ENCODE measurements at places on chromosomes 13 and 19.

GRCh38 chr19:29636553-29637360 is 28.5 kb upstream of the PLEKHF1 start:
- DNase-seq = no peak

DNA sequence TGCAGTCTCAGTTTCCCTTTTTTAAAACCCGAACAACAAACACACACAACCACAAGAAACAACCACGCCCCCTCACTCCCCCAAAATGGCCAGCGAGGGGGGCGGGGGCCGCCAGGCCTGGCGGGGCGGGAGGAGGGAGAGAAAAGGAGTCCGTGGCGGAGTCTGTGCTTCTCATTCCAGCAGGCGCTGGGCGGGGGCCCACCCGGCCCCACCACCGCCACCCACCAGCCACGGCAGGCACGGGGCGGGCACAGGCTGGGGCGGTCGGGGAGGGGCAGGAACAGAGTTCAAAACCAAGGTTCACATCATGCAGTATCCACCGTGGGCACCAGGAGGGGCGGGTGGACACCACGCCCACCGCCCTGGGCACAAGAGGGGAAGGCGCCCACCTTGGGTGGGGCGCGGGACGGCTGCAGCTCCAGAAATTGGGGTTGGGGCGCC is 12.9 kb downstream of the DPF1 start:
- no peak for DNase-seq

GRCh38 chr13:76020421-76020955 is 384.4 kb downstream of the LMO7 start:
- no peak for DNase-seq

- DNase-seq = peak; percentile 95
These were observed at the start of gene ZNF525 for GRCh38 chr19:53365134-53365898. TSS of gene ZNF525 (plus strand) at chr19:53365705. CDS start at chr19:53372282, 6,577 bp downstream.

GRCh38 chr13:43797159-43797558 is 10.4 kb upstream of the ENOX1 start:
- no peak for DNase-seq

DNA sequence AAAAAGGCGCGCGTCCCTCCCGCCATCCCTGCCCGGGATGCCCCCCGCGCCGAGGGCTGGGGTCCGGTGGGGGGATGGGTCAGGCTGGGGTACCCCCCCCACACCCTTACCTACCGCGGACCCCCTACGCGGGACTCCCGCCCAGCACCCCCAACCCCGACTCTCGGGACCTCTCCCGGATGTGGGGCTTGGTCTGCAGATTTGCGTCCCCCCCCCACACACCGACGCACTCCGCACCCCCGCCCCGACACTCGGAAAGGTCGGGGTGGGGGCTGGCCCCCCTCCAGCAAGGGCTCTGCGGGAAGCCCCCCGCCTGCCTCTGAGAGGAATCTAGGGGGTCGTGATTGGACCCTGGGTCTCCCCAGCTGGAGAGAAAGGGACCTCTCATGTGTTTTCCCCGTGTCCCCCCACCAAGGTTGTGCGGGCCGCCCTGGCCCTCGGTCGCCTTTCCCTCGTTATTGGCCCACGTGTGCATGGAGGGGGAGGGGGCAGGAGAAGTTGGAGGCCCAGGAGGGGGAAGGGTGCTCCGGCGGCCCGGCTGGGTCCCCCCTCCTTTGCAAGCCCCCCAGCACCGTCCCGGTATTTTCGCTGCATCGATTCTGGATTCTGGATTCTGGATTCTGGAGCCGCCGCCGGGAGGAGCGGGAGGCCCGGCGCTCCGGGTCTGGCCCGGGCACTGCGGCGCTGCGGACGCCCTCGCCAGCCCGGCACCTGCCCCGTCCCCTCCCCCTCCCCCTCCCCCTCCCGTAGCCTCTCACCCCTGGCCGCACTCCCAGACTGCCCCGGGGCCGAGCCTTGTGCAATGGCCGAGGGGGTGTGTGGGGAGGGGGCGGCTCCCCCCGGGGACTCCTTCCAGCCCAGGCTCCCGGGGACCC is 607 bp downstream of the NFIC start:
- no peak for DNase-seq

DNA sequence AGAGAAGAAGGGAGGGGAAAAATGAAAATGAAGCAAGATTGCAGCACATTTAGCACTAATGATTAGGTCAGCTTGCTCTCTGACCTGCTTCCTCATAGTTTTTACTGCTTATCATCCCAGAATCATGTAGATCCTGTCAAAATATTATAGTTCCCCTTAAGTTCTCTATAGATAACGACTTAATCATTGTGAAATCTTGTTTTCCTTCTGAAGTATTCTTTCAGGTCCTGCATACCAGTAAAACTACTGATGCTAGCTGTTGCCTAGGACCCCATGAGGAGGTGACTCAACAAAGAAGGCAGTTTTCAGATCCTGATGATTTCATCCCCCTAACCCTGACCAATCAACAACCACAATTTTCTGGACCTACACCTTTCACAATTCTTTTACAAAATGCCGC is 1131.7 kb downstream of the SLITRK5 start:
- DNase-seq = no peak

GRCh38 chr13:114226699-114227323 is 7.9 kb upstream of the CDC16 start:
- peak; percentile 75 for DNase-seq

DNA sequence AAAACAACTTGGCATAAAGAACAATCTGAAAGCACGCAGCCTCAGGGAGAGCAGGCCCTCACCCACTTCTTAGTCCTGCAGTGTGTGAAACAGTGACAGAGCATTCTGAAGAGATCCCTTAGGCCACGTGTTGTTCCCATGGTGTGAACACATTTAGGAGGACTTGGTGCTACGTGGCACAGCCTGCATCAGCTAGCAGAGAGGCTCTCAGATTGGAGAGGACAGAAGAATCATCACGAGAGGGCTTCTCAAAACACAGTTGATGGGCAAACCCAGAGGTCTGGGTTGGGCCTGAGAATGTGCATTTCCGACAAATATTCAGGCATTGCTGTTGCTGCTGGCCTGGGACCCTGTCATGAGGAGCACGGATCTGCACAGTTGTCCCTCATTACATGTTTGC is 26.1 kb upstream of the TFDP1 start:
- no peak for DNase-seq

- no peak for DNase-seq
These were observed 8.5 kb downstream of the MED26 start for GRCh38 chr19:16619457-16619856.

DNA sequence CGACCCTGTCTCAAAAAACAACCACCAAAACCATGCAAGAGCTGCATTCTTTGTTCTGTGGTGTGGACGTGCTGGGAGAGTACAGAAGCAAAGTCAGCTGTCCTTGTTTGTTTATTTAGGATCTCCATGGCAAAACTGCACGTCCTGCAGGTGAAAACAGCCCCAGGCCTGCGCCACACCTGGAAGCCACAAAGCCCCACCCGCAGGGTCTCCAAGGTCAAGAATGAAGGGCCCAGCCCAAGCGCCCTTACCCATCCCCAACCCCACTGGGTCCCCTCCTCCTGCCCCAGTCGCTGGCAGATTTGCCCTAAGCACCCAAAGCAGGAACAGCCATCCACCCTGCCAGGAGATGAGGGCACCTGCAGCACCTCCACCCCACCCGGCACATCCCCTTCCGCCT is 10.5 kb downstream of the MBD3 start:
- DNase-seq = no peak

DNA sequence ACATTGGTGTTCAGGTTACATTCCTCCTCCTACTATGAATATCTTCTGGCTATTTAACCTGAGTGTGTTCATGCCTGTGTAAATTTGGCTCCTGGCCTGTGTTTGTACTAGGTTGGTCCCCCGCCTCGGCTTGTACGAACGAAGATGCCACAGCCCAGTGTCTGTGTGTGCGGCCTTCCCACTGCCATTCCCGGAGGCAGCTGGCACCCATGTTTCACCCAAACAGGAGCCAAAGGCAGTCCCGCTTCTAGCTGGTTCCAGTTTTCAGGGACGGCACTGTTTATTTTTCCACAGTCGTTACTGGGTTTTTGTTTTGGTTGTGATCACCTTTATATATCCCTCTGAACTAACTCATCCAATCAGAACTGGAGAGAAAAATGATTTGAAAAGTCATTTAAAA is 102.5 kb upstream of the ZNF536 start:
- no peak for DNase-seq

GRCh38 chr19:12783291-12783848 is 7.9 kb upstream of the JUNB start:
- no peak for DNase-seq

DNA sequence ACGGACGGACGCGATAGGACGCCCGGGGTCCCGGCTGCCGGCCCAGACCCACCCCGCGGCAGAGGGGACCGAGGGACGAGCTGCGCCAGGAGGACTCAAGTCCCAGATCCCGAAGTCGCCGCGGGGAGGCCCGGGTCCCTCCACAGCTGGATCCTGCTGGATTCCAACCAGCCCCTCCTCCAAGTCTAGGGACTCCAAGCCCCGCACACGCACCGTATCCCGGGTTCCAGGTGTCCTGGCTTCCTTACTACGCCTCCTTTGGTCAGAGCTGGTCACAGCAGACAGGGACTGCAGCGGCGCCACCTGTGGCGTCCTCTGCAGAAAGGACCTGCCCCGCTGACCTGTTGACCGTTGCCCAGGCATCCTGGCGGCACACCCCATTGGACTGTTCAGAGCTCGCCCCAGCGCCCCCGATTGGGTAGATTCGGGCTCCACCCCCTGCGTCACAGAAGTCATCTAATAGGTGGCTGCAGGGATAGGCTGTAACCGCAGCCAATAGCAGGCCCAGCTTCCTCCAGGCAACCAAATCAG is 29.0 kb upstream of the ZNF709 start:
- no peak for DNase-seq

DNA sequence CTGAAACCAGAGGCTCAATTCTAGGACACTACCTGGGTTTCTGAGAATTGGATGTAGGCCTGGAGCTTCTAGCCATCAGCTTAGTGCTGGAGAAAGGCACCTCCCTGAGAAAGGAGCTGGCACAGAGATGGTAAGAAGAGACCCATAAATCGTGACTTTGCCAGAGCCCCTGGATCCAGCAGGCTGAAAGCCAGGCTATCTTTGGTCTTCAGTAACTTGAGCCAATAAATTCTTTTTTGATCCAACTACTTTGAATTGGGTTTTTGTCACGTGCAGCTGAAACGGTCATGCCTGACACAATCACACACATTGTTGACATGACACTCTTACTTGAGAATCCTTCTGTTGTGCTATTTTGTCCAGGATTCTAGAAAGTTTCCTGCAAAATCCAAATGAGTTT is 103.4 kb downstream of the LHFPL6 start:
- DNase-seq = no peak

- DNase-seq = no peak
These were observed 104.3 kb downstream of the STARD13 start for GRCh38 chr13:33181264-33181663.

DNA sequence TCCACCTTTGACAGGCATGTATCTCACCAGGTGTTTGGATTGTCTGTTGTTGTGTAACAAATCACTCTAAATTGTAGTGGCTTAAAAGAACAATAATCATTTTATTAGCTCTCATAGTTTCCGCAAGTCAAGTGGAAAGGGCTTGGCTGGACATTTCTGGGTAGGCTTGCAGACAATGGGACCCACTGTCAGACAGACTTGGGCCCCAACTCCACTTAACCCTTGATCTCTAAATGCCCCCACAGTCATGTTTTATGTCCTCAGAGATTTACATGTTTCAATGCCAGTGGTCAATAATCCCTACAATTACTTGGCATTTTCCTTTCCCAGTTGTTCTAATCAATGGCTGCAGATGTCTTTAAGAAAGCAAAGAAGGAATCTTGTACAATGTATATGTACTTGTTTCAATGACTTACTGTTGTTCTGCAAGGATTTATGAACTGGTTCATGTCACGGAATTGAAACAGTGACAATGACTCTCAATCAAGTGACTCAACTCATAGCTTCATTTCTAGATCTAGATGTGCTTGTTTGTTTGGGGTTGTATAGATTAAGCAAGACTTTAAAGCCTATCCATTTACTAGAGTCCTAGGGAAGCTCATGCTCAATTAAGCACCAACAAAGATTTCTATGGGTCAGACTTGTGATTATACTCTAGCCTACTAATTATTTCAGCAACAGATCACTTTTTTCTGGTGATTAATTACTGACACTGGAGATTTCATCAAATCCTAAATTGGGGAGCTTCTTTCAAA is 510.1 kb upstream of the NBEA start:
- no peak for DNase-seq

DNA sequence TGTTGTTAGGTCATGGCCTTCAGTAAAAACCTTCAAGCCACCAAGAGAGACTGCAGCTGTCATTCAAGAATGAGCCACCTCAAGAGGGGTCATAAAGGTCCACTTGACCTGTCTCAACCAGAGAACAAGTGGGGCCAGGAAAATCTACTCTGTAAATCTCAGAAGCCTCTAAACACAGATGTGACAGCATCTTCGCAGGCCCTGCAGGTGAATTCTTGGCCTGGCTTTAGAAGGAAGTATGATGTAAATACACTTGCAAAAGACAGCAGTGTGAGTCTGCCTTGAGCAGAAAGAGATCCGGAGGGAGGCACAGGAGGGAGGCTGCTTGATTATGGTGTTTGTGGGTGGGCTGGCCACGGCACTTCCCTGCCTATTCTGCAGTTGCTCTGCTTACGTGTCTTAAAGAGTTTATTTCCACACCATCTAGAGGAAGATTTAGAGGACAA is 1082.9 kb downstream of the UQCRFS1 start:
- DNase-seq = no peak

DNA sequence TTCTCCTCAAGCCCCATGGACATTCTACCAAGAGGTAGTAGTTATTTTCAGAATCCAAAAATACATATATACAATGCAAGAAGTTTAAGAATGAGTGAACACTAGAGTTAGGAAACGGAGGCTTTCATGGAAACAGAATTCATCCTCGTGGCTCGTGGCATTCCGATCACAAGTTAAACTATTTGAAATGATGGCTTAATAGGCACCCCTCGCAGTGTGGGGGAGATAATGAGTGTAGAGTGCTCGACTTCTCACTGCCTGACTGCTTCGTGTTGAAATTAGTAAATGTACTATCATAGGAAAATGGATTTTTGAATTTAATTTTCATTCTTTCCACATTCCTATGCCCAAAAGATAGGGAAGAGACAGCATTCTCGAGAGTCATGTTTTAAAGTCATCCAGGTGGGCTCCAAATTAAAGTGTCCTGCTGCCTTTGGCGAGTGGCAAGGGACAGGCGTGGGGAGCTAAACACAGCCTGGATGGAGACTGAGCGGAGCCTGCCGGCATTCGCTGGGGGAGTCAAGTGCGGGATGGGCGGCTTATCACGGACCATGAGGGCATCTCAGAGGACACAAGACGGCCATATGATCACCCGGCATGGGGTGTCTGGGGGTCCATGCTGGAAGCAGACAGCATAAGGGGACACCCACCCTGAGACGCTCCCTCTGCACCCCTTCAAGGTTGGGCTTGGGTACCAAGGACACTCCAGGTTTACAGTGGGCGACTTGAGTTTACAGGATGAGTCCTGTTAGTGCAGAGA is 165.2 kb downstream of the TEX29 start:
- no peak for DNase-seq

- no peak for DNase-seq
These were observed 10.4 kb downstream of the DACH1 start for GRCh38 chr13:71856548-71857043.

- no peak for DNase-seq
These were observed 691 bp upstream of the OLFM2 start for GRCh38 chr19:9937001-9937411.
